ENCODE measurements at places on chromosomes 7 and 10.

- H3K27me3 ChIP-seq: no peaks in the 10 kb centered on the region
- H3K4me1 ChIP-seq: peaks cover 13% of the 10 kb centered on the region
- H3K4me3 ChIP-seq: no peak overlapping the region
- no peak for DNase-seq
Observed at GRCh38 chr7:157855452-157856213, 518.8 kb downstream of the DNAJB6 start.

GRCh38 chr10:123862421-123863182 is 29.0 kb downstream of the CPXM2 start:
- H3K4me1 ChIP-seq: no peaks in the 10 kb centered on the region
- no peak for DNase-seq
- no peak overlapping the region for H3K27ac ChIP-seq
- peaks cover 2% of the 10 kb centered on the region for H3K27me3 ChIP-seq
- H3K36me3 ChIP-seq: no peaks in the 10 kb centered on the region
- H3K4me3 ChIP-seq: no peak overlapping the region

- H3K4me3 ChIP-seq: no peak overlapping the region
- H3K27me3 ChIP-seq: no peaks in the 10 kb centered on the region
- no peaks in the 10 kb centered on the region for H3K36me3 ChIP-seq
- DNase-seq: no peak
- H3K27ac ChIP-seq: no peak overlapping the region
- H3K4me1 ChIP-seq: no peaks in the 10 kb centered on the region
Observed at GRCh38 chr7:142773937-142774744, 3.4 kb downstream of the PRSS2 start.

GRCh38 chr7:116912269-116912909 is 40.9 kb upstream of the ST7 start:
- peaks cover 65% of the 10 kb centered on the region for H3K36me3 ChIP-seq
- H3K27me3 ChIP-seq: no peaks in the 10 kb centered on the region
- no peaks in the 10 kb centered on the region for H3K4me1 ChIP-seq
- no peak overlapping the region for H3K27ac ChIP-seq
- no peak for DNase-seq

DNA sequence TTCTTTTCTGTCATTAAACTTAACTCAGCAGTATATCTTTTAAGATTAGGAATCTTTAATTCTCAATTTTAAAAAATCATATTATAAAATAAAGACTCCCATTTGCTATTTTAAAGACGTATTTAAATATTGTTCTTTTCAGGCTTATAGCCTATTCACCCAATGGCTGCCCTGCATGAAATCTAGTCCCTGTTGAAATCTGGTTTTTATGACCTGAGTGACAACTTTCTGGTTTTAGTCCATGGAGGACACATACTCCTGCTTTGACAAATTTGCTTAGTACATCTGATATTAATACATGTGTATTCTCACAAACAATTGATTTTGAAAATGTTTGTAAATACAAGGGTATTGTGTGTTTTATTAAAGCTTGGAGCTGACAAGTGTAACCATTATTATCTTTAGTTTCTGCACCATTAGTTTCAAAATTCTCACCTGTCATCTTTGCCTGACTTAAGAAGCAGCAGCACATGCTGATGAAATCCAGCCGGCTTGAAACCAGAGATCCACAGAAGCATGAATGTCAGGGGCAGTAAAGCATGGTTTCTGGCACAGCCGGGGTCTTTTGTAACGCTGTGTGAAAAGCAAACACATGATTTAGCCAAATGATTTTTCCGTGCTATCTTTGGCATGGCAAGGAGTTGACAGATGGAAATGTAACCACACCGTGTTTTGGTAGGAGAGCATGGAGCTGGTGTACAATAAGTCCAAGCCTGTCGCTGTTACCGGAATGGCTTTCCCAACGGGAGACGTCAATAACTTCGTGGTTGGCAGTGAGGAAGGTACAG is 262.8 kb downstream of the DYNC1I1 start:
- H3K36me3 ChIP-seq: no peaks in the 10 kb centered on the region
- no peak overlapping the region for H3K4me3 ChIP-seq
- no peaks in the 10 kb centered on the region for H3K4me1 ChIP-seq
- no peak for DNase-seq
- no peak overlapping the region for H3K27ac ChIP-seq

DNA sequence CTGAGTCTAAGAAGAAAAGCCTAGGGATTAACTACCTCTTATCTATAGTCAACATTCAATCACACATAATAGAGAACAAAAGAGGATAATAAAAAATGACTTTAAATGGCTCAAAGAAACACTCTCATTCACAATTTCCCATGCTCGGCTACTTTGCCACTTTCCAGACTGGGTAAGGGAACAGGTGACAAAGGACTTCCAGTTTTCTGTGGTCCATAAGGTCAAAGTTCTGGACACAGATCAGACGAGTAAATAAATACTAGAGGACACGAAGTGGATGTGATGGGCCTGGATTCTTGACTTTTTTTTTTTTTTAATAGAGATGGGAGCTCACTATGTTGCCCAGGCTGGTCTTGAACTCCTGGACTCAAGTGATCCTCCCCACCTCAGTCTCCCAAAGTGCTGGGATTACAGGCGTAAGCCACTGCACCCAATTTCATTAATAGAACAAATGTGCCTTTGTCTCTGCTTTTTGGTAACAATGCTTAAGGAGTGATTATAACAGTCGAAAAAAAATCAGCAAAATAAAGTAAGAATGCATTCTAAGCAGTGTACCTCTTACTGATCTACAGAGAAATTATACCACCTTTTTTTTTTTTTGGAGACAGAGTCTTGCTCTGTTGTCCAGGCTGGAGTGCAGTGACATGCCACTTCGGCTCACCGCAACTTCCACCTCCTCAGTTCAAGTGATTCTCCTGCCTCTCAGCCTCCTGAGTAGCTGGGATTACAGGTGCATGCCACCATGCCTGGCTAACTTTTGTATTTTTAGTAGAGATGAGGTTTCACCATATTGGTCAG is 70.6 kb downstream of the WAPL start:
- DNase-seq: no peak
- H3K27ac ChIP-seq: no peak overlapping the region
- H3K27me3 ChIP-seq: no peaks in the 10 kb centered on the region
- peaks cover 58% of the 10 kb centered on the region for H3K36me3 ChIP-seq

DNA sequence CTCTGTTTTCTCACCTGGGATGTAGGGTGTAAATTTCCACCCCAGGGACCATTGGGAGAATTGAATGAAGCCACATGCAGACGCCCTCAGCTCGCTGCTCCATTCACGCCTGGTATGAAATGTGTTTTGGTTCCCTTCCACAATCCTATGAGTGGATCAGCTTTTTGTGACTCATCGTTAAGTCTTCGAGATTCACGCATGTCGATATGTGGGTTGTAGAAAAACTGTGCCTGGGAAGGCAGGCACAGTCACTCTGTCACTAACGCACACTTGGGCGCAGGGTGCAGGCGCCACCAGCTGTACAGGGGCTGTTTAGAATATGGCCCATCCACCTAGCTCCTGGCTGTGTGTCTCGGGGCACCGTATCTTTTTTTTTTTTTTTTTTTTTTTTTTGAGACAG is 64.2 kb upstream of the SH2B2 start:
- H3K27ac ChIP-seq: no peak overlapping the region
- no peaks in the 10 kb centered on the region for H3K4me1 ChIP-seq
- H3K27me3 ChIP-seq: no peaks in the 10 kb centered on the region
- no peak overlapping the region for H3K4me3 ChIP-seq
- no peak for DNase-seq
- H3K36me3 ChIP-seq: peaks cover 3% of the 10 kb centered on the region
